Fibroblast of lung (primary cell): ENCODE measurements at places on chromosomes 11 and 22.

- no peak for DNase-seq
These were observed 4.2 kb downstream of the SIPA1 start for GRCh38 chr11:65642014-65642671.

DNA sequence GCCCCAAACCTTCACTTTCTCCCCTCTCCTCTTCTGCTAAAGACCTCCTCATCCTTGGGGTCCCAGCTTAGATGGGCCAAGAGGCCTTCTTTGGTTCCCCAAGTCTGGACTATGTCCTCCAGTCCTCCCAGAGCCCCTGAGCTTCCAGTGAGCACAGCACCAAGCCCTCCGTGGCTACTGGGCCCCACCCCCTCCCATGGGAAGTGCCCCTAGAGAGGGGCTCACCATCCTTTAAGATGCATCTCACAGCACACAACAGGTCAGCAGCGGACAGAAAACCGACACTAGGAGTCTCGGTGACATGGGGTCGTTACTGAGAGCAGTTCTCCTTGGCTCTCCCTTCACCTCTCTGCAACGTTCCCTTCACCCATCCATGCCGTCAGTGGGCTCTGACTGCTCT is 2.7 kb downstream of the LRRC32 start:
- DNase-seq: no peak

- DNase-seq: peak; percentile 81
These were observed 64.4 kb downstream of the MYH9 start for GRCh38 chr22:36323182-36323854.

- DNase-seq: peak; percentile 40
These were observed 1.3 kb downstream of the TP53I11 start for GRCh38 chr11:44949160-44950030.

DNA sequence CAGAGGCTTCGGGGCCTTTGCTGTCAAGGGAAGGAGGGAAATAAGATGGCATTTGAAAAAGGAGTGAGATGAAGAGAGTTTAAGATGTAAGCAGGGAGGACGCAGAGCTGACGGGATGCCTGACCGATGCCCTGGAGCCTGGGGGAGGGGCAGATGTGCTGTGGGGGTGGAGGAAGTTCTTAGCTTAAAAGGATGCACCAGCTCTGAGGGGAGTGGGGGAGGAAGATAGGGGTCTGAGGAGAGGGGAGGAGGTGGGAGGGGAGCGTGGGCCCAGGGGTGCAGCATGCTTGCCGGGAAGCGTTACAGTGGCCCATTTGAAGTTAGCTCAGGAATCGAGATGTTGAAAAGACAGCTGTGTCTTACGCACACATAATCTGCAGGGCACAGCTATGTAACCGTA is 56.3 kb downstream of the RPS6KA4 start:
- DNase-seq: peak; percentile 15

- peak; percentile 49 for DNase-seq
These were observed 1.8 kb upstream of the RASGRP2 start for GRCh38 chr11:64745521-64746328.

DNA sequence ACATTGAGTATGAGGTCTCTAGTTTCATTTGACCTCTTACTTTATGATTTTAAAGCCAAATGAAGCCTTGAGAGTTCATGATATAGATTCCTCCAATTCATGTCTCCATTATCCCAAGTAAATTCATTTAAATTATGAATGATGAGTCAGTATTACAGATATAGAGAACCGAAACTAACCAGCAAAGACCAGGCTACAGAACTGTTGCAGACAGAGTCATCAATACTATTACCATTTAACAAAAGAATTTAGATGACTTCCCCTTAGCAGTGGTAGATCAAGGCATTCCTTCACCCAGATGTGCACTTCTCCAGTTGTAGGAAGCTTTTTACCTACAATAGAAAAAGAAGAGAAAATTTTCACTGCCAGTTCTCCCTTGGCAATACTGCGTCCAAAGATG is 11.8 kb upstream of the CCDC89 start:
- DNase-seq: no peak

- no peak for DNase-seq
These were observed 357.7 kb downstream of the BUD13 start for GRCh38 chr11:116415095-116415494.

DNA sequence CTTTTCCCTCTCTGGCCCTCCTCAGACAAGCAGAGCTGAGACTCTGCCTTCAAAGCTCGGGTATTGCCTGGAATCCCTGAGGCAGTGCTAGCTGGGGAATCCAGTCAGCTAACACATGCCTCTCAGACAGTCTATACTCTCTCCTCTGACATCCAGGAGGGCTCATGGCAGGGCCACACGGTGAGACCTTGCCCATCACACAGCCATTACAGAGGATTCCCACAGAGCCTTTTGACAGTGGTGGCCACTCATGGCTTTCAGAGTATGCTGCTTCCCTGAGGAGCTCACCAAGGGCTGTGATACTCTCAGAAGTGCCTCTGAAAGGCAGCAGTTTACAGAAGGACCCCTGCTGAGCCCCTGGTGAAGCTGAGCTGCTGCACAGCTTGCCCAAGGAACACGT is 165.3 kb downstream of the RRAS2 start:
- DNase-seq: no peak

DNA sequence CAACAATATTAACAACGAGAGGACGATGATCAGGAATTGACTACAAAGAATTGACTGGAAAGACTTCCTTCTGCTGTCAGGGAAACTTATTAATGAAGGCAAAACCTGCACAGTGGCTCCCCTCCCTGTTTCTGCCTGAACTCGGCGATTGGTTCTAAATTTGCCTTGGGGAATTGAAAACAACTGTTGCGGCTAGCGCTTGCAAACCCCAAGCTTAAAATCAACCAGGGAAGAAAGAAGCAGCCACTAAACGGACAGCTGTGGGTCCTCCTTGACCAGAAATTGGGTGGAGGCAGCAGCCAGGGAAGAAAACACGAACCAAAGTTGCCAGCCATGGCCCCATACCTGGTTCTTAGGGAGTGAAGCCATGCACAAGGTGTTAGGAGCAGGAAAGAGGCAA is 383.5 kb upstream of the CADM1 start:
- DNase-seq: no peak

- peak; percentile 60 for DNase-seq
These were observed 2.5 kb downstream of the MAML2 start for GRCh38 chr11:96340555-96340885.

DNA sequence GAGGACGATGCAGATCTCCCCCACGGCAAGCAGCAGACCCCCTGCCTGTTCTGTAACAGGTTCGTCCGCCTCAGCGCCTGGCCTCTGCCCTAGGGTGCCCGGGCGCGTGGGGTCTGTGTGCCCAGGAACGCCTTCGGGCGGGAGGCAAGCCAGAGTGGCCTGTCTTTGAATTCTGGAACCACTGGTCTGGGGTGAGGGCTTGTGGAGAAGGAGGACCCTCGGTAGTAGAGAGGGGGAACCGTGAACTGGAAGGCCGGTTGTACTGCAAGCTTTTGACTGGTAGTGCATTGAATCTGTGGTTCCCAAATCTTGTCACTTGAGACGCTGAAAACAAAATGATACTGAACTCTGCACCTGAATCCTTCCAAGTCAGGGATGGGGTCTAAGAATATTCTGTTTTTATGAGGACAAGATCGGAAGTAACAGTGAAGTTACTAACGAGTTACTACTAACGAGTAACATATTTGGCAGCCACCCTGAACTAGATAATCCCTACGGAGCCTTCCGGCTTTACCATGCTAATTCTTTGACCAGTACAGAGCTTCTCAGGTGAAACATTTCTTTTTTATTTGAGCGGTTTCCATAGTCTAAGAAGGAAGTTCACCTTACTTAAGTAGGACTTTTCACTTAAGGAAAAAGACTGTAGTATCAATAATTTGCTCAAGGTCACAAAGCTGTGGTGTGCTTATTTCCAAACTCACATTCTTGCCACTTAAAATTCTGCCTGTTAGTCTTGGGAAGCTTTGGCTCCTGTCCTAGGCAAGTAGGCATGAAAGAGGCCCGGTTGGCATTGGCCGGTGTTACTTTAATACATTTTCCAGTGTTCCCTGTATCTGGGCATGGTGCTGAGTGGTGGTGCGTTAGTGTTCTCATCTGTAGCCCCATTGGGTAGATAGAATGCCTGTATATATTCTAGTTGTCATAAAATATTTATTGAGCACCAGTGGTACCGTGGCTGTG is 860 bp downstream of the PRMT3 start:
- no peak for DNase-seq

DNA sequence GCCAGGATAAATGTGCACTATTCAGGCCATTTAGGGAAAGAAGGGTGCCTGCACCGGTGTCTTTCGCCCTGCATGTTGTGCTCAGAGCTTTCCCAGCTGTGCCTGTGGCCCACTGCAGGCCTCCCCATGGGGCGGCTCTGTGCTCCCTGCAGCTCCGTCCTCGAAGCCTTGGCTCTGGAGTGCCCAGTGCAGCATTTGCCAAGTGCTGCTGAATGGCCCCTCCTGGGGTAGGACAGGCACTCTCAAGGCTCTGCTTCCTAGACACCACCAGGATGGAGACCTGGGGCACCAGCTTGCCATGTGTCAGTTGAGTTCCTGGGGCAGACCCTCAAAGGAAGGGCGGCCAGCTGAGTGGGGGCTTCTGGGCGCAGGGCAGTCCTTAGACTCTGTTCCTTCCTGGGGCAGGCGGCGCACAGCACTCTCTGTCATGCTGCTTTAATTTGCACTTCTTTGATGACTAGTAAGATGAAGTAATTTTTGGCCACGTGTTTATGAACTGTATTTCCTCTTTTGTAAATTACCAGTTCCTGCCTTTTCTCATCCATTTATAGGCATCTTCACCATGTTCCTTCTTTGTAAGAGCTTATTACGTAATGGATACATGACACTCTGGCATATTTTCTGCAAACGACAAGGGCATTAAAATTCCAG is 32.1 kb upstream of the GNB1L start:
- DNase-seq: peak; percentile 76

GRCh38 chr22:50136581-50137015 is 33.9 kb upstream of the PANX2 start:
- peak; percentile 33 for DNase-seq

DNA sequence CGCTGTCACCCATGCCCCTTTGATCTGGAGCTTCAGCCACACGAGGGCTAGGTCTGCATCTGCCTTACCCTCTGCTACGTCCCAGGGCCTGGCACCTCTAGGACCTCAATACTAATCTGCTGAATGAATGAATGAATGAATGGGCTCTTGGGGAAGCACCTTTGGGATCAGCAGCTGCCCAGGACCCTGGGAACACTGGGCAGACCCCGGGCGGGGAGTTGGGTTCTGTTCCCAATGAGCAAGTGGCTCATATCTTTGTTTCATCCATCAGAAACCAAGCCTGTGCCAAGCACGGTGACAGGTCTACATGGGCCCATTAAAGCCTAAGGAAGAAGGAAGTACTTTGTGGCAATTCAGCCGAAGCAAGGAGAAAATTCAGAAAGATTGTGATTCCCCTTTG is 41.5 kb upstream of the SHISAL1 start:
- DNase-seq: no peak

GRCh38 chr11:47131136-47131535 is 45.5 kb downstream of the ARFGAP2 start:
- no peak for DNase-seq

DNA sequence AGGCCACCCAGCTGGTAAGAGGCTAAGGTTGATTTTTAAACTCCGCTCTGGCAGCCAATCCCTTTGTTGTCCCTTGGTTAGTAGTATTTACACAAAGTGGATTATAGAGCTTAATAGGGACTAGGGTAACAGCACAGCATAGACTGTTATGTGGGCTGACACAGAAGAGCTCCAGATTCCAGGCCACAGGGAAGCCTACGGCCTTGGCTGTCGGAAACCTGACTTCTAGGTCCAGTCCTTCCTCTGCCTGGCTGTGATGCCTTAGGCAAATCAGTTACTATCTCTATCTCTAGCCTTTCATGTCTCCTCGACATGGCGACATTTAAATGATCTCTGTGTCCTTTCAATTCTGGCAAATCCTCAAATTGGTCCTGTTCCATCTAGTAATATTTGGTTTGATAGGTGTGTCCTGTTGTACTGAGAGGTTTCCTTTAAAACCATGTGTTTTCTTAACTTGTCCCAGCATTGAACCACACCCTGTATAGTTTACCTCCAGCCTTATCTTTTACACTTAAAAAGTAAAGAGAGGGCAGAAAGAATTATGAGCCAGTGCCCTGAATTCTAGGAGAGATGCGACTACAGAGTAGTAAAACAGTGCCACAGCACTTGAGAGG is 4.2 kb downstream of the MMP1 start:
- DNase-seq: no peak

DNA sequence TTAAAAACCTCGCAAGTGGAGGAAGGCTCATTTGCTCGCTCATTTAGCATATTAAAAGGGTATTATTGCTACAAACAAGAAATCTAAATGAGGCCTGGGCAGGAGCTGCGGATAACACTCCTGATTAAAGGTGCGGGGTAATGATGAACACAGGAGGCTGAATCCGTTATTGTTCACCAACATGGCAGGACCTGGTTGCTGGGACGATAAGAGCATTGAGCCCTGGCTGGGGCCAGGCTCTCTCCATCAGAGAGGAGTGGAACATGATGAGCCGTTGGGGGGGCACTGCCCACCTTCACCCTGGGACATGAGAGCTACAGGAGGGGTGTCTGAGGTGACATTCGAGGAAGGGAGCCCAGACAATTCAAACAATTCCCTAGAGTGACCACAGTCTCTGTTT is 211.7 kb downstream of the NXPE2 start:
- DNase-seq: no peak

DNA sequence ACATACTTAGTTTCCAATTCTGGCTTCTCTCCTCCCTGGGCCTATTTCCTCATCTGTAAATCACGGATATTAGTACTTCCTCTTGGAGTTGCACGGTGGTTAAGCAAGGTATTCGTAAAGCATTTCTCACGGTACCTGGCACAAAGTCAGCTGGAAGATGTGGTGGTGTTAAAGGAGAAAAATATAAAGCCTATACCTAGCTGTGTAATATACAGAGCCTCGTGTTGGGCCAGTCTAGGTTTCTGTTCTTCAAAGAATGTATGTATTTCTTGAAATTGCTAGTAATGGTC is 47.2 kb downstream of the DBX1 start:
- peak; percentile 69 for DNase-seq

GRCh38 chr11:77425346-77425745 is 48.5 kb downstream of the PAK1 start:
- no peak for DNase-seq

GRCh38 chr22:41772198-41772597 is 28.3 kb upstream of the CCDC134 start:
- DNase-seq: no peak

GRCh38 chr11:132734217-132734616 is 798.1 kb downstream of the OPCML start:
- DNase-seq: peak; percentile 100

- DNase-seq: no peak
These were observed 25.9 kb downstream of the GRAP2 start for GRCh38 chr22:39926753-39927152.

GRCh38 chr11:47917599-47918369 is 62.6 kb upstream of the PTPRJ start:
- peak; percentile 96 for DNase-seq

- peak; percentile 56 for DNase-seq
These were observed 32.2 kb downstream of the ART5 start for GRCh38 chr11:3609416-3610265.

DNA sequence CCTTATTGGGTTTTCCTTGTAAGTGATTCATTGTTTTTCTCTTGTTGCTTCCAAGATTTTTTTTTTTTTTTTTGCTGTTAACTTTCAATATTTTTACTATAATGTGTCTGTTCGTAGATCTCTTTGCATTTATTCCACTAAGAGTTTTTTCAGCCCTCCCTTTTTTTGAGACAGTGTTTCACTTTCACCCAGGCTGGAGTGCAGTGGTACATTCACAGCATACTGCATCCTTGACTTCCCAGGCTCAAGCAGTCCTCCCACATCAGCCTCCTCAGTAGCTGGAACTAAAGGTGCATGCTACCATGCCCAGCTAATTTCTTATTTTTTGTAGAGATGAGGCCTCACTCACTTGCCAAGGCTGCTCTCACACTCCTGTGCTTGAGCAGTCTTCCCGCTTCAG is 1282.0 kb upstream of the CNTN5 start:
- DNase-seq: no peak

GRCh38 chr11:65797711-65798110 is 10.8 kb downstream of the OVOL1 start:
- DNase-seq: no peak
